ENCODE measurements at places on chromosomes 2 and 18. TPM values are rescaled to one million over a fixed set of nuclear protein-coding genes. Genes with fewer than 3 reads are reported as not detected.

CFC1B gene
- total RNA-seq, result not detected

FSIP2 gene
- not detected for total RNA-seq

TANC1 gene
- 34.5 TPM for total RNA-seq

PID1 gene
- 20.6 TPM for total RNA-seq

SMYD1 gene
- total RNA-seq, result not detected

HOXD9 gene
- total RNA-seq, result not detected

CNOT9 gene
- total RNA-seq, result 38.5 TPM

SFTPB gene
- total RNA-seq, result not detected

BMP10 gene
- not detected for total RNA-seq

All from cardiac atrium fibroblast (primary cell).